Mesenteric fat pad (tissue), 1 donor: ENCODE measurements at places on chromosomes 3 and 15. TPM values are rescaled to one million over a fixed set of nuclear protein-coding genes. Genes with fewer than 3 reads are reported as not detected.

DNA sequence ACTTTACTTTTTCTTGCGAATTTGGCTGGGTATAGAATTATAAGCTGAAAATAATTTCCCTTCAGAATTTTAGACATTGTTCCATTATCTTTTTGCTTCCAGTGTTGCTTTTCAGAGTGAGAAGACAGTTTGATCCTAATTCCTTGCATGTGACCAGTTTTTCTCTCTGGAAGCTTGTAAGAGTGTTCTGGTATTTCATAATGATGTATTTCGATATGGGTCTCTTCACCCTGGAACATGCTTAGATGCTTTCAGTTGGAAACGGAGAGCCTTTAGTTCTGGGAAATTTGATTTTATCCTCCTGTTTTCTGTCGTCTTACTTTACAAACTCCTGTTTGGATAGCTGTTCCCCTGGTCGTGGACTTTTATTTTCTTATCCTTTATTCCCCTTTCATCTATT, 13.9 kb downstream of the ALPK3 start:
- DNase-seq = no peak

DNA sequence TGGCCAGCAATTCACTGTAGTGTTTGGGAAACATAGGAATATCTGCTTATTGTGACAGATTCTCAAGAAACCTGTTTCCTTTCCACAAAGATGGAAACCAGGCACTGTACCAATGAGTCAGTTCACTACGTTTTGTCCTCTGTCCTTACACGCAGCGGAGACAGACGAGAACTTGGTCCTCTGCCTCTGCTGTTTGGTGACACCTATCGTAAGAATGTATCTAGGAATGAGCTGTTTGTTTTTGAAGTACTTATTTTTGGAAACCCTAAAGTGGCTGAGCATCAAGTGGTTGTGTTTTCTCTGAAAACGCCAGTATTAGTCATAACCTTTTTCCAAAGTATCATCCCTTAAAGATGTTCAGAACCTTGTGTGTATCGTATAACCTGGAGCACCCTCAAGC, 93.0 kb downstream of the PGPEP1L start:
- no peak for DNase-seq

DNA sequence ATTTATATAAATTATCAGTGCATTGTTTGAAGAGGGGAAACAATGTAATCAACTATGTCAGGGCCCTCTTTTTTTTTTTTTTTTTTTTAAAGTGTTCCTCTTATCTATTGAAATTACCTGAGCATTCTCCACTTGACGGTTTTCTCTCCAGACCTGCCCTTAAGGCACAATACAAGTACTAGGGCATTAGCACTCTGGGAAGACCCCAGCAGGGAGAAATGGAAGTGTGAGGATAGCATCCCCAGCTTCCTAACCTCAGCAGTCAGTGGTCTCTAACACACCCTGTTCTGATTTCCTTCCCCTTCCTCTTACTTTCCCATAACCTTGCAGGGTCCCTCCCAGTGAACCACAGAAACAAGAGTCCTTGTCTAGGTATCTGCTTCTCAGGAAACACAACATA, 458.3 kb upstream of the ARL6 start:
- DNase-seq = no peak

- DNase-seq = no peak
Observed at GRCh38 chr3:3200632-3201212, 21.2 kb upstream of the CRBN start.

- DNase-seq = no peak
Observed at GRCh38 chr3:195803289-195803908, 8.3 kb downstream of the MUC4 start.

- DNase-seq = no peak
Observed at GRCh38 chr15:62482785-62483429, 317.8 kb upstream of the C2CD4B start.

DNA sequence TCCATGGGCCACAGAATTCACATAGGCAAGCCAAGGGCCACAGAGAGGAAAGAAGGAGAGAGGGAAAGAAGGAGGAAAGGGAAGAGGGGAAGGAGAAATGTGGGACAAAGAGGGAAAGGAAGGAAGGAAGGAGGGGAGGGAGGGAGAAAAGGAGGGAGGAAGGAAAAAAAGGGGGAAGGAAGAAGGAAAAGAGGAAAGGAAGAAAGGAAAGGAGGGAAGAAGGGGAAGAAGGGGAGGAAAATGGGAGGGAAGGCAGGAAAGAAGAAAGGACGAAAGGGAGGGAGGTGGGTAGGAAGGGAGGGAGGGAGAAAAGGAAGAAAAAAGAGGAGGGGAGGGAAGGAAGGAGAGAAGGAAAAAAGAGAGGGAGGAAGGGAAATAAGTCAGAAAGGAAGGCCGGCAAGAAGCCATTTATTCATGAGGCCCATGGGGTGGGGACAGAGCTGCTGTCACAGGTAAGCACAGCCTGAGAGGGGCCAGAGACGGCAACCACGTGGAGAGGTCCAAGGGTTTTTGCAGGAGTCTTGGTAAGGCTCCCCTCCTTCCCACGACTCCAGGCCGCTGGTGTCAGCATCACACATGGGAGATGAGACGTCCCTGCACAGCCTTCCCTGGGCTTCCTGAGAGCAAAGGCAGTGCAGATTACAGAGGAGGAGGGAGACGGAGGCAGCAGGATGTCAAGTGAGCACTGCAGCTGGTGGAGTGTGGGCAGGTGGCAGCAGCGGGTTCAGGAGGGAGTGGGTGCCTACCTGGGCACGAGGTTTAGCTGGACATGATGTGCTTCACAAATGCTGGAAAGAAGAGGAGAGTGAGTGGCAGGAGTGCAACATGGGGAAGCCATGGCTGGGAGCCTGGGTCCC, 5.5 kb downstream of the MYL3 start:
- no peak for DNase-seq

DNA sequence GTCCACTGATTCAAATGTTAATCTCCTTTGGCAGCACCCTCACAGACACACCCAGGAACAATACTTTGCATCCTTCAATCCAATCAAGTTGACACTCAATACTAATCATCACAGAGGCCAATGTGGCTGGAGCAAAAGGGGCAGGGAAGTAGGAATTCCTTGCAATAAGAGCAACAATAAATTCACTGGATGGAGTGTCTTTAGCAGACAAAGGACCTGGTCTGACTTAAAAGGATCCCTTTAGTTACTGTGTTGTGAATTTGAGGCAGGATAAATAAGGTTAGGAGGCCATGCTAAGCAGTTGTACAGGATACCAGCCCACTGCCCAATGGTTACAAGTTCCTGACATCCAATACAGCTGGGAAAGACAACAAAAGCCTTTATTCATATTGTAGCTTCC, 12.3 kb upstream of the GFM1 start:
- no peak for DNase-seq

MED12L gene
- total RNA-seq = 0.48 TPM

BTLA gene
- 0.64 TPM for total RNA-seq

ST3GAL6 gene
- total RNA-seq = 9.4 TPM

IGSF11 gene
- not detected for total RNA-seq
